Left renal cortex interstitium (tissue), 4 donors: ENCODE measurements at places on chromosomes 6 and 20. TPM values are rescaled to one million over a fixed set of nuclear protein-coding genes. Genes with fewer than 3 reads are reported as not detected.

GRCh38 chr20:53581444-53582250, 12.0 kb downstream of the ZNF217 start:
- DNase-seq, result no peak

The GJA10 gene
- polyA plus RNA-seq, result not detected

The TMC2 gene
- 0.43 TPM for polyA plus RNA-seq

GRCh38 chr20:61621035-61621730, 369.1 kb downstream of the CDH4 start:
- DNase-seq, result no peak

DNA sequence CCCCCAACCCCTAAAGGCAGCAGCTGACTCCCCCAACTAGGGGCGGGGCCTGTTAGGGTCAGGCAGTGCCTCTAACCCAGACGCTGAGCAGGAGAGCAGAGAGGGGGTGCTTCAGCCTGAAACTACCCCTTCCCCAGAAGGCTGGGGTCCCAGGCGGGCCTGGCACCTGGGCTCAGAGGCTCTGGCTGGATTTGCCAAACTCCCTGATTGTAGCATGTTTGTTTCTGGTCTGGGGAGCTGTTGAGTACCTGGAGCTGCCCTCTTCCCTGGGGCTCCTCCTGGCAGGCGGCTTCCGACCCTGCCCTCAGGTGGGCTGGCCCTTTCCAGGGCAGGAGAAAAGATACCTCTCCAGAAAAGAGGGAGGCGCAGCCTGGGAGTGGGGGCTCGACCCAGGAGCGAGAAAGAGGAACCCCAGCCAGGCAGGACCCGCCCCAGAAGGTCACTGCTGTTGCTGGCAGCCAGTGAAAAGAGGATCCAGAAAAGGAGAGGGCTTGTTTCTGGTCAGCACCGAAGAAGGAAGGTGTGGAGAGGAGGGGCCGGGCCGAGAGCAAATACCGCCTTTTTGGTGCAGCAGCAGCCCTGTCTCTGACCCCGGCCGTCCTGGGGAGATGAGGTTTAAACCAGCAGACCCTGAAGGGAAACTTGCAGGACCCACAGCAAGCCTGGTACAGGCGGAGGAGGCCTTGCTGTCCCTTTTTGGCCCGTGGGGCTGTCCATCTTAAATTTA, 810 bp upstream of the ABHD16B start:
- no peak for DNase-seq

DNA sequence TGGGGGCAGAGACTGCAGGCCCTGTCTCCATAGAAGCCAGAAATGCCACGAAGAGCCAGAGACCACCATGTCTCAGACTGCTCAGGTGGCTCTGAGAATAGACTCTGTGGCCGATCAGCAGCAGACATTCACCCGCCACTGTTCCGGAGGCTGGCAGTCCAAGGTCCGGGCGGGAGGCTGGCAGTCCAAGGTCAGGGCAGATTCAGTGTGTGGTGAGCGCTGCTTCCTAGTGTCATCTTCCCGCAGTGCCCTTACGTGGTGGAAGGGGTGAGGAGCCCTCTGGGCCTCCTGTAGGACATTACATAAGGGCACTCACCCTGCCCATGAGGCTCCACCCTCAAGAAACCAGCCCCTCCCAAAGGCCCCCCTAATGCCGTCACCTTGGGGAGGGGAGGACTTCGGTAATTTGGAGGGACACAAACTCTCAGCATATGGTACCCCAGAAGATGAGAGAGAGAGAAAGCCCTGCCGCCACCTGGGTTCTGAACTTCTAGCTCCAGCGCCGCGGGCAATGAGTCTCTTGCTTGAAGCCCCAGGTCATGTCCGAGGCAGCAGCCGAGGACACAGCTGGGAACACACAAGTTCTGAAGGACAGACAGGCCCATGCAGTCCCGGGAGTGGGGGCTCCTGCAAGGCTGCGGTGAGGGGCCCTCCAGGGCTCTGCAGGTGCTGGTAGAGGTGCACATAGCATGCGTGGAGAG, 36.4 kb downstream of the DACT2 start:
- DNase-seq, result no peak

The HCRTR2 gene
- 0.51 TPM for polyA plus RNA-seq

- DNase-seq, result no peak
These were observed 60.5 kb downstream of the MTHFD1L start for GRCh38 chr6:150925976-150926375.

The PRICKLE4 gene
- 6.7 TPM for polyA plus RNA-seq

The EPPIN gene
- 0.52 TPM for polyA plus RNA-seq

The CASS4 gene
- 3.4 TPM for polyA plus RNA-seq

- no peak for DNase-seq
These were observed 443.1 kb upstream of the FLRT3 start for GRCh38 chr20:14780508-14780907.
